Frontal cortex (tissue), 4 donors: ENCODE measurements at places on chromosomes 11 and 22.

DNA sequence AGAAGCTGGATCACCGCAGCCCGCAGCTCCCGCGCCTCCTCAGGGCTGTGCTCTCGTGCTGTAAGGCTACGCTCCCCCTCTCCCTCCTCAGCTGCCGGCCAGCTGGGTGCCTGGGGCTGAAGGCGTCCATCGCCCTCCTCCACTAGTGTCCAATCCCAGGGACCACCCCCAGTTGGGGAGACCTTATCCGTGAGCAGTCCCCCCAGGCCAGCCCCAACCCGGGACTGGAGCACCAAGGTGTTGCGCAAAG, 1.2 kb downstream of the AP5B1 start:
- DNase-seq, result no peak

DNA sequence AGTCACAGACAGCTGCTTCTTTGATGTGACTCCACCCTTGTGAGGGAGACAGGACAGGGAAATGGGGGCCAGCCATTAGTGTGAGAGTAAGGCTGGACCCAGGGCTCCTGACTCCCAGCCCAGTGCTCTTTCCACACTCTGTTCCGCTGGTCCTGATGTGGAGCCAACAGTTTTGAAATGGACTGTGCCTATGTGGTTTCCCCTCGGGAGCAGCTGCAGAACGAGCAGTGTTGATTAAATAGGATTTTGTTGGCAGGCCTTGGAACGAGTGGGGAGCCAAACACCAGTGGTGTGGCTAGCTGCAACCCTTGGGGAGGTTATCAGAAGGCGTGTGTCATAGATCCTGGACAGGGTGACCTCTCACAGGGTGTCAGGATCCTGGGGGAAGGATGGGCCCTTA, 66.5 kb upstream of the AMPD3 start:
- no peak for DNase-seq

- no peak for DNase-seq
Measured at GRCh38 chr11:28383456-28383855, 275.3 kb downstream of the METTL15 start.

DNA sequence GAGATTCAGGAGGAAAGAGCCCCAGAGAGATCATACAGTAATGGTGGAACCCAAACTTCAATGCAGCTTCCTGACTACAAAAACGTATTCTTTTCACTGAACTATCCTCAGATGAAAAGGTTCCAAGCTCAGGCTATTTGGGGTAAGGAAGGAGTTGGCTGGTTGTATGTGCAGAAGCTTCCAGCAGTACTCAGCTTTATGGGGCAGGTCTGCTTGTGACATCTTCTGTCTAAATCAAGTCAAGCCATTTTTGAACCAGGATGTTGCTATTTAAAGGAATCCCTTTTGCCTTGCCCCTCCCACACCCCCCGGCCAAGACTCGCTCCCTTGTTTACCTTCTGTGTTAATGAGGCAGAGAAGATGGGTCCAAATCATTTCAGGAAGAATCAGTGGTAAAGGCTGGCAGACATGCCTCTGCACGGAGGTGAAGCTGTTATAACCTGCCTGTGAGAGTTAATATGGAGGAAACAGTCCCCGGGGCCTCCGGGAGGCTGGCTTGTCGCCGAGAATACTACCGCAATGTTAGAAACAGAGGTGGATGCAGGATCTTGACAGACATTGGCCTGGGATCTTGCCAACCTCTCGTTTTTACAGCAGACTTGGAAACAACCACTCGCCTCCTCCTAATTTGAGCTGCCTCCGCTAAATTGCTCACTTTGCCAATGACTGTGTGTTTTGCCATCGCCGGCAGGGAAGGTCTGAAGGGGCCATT, 45.4 kb downstream of the TIMP3 start:
- DNase-seq, result no peak

DNA sequence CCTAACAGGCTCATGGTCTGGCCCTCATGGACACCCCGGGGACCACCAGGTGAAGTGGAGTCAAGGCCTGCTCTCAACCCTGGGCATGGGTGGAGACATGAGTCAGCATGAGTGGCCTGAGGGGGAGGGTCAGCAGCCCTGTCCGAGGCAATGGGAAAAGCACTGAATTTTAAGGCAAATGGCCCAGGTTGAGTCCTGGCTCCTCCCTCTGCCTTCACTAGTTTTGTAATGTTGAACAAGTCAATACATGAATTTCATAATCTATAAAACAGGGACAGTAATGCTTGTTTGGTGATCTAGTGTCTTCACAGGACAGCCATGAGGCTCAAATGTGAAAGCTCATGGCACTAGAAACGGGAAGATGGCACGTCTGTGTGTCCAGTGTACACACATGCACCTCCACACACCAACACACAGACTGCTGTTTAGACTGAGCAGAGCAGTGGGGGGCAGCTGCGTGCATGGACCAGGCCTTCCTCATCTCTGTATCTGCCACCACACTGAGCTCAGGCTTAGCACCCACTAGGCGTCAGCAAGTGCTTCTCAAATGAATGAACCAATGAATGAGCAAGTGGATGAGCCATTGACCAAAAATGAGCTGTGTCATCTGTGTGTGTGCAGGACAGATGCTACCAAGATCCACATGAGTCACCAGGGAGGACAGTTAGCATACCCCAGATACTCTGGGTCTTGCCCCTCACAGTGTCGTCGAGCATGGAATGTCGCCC, 63.4 kb downstream of the NRXN2 start:
- DNase-seq, result no peak

- no peak for DNase-seq
Measured at GRCh38 chr22:17205432-17205831, 13.8 kb downstream of the ADA2 start.

DNA sequence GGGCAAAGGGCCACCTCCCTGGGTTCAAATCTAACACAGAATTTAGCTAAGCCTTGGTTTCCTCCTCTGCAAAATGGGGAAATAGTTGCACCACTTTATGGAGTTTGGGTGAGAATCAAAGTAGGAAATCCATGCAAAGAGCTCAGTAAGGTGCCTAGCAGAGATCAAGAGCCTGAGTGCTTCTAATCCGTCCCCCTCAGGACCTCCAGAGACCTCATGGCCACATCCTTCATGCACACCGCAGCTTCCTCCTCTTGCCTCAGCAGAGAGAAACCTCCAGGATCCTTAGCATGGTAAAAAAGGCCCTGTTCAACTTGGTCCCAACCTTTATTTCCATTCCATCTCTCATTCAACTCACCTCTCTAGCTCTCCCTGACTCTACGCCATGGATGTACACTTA, 37.8 kb upstream of the NAV2 start:
- DNase-seq, result no peak

DNA sequence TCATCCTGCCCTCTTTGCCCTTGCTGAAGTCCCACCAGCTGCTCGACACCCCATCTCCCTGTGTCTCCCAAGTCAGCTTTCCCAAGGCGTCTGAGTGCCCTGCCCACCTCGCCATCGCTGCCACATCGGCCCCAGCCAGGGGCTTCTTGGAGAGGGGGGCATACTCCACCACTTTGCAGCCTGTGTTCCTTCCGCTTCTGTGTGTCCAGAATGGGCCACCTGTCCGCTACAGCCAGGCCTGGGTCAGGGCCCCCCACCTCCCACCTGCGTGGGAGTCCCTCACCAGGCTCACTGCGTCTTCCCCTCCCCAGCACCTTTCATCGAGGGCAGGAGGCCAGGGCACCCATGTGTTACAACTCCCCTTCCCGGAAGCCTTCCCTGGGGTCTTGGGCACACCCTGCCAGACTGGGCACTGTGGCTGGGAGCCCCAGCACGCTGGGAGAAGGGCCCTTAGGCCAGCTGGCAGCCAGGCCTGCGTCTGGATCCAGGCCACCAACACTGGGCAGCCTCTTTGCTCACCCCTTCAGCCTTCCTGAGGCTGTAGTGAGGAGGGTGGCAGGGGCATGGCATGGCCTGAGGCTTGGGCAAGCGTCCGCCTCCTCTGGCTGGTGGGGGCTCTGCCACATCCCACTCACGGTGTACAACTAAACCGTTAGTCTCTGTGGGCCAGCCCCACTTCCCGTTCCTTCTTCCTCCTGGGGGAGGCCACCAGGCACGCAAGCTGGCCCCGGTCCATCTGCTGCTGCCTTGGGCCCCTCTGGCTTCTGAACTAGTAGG, 13.4 kb downstream of the CPT1A start:
- DNase-seq, result no peak

DNA sequence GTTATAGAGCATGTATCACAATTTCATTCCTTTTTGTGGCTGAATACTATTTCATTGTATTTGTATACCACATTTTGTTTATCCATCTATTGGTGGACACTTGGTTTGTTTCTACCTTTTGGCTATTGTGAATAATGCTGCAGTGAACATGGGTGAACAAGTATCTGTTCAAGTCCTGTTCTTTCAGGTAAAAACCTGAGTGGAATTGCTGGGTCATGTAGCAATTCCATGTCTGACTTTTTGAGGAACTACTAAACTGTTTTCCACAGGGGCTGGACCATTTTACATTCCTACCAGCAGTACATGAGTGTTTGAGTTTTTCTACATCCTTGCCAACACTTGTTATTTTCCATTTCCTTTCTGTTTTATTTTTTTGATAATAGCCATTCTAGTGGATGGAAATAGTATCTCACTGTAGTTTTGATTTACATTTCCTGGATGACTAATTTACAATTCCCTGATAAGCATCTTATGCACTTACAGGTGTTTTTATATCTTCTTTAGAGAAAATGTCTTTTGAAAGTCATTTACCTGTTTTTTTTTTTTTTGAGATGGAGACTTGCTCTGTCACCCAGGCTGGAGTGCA, 12.2 kb downstream of the CABIN1 start:
- DNase-seq, result no peak

- DNase-seq, result no peak
Measured at GRCh38 chr11:117936973-117937372, 7.8 kb upstream of the TMPRSS13 start.

DNA sequence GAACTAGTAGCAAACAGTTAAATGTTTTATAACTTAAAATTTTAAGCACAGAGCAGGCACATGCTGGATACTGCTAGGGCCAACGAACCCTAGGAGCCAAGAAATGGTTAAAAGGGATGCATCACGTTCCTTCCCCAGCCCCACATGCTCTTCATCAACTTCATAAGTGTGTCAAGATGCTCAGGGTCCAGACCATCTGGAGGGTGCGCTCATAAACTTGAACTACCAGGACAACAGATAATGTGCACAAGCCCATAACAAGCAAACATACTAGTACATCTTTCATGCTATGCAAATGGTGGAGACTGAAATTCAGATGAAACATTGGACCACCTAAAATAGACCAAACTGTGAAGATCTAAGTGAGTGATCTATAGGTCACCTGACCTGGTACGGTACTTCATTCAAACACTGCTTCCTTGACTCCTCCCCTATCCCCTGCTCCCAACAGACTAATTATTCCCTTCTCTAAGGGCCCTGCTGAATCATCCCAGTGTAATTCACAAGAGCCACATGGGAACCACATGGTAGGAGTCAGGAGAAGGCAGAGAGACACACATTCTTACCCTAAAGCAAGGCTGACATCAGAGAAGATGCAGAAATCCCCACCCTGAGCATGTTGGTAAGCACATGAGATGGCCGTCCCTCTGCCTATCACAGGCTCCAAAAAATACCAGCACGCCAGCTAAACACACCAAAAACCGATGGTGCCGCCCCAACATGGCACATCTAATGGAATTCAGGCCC, 83.9 kb downstream of the ETS1 start:
- no peak for DNase-seq

DNA sequence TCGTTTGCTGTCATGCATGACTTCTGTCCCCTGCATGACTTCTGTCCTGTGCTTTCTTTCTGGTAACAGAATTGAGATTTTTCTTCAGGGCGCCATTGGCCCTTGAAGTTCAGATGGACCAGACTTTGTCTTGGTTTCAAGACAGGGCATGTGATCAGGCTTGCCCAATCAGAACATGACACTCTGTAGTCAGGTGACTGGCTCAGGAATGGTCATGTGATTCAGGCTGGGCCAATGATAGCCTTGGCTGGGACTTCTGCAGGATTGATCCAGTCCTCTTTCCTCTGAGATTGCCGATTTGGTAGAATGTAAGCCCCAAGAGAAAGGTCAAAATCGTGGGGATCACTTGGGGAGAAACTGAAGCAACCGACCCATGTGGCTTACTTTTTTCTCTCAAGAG, 90.5 kb upstream of the ALX4 start:
- no peak for DNase-seq

DNA sequence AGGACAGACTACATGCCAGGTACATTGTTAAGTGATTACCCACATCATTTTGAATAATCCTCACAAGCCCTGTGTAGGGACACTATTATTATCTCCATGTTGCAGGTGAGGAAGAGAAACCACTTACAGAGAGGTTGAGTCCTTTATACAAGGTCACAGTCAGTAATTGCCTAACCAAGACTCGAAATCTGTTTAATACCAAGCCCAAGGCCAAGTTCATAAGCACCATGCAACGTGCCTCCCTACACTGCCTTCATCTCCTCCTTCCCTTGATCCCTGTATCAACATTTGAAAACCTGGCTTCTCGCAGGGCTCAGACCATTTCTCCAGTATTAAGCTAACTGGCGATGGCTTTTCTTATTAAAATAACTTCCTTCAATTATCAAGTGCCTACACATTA, 41.7 kb upstream of the SEZ6L start:
- DNase-seq, result no peak

- DNase-seq, result no peak
Measured at GRCh38 chr22:44623771-44624510, 78.1 kb upstream of the PRR5 start.

DNA sequence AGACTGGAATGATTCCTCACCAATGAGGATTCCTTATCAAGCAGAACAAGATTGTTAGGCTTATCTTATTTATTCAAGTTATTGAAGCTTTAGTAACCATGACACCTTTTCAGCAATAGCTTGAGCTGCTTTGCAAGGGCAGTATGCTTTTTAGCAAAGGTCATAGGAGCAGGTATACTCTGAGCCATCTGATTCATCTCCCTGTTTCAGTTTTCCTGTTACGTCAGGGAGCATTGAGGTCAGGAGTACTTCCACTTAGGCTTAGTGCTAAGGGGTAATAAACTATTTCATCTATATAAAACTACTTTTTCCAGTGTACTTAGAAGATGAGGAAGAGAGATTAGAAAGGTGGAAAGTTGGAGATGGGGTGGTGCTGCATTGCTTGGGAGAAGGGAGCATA, 17.7 kb upstream of the ANKRD42 start:
- no peak for DNase-seq

- no peak for DNase-seq
Measured at GRCh38 chr11:11498195-11498594, 123.6 kb downstream of the GALNT18 start.

DNA sequence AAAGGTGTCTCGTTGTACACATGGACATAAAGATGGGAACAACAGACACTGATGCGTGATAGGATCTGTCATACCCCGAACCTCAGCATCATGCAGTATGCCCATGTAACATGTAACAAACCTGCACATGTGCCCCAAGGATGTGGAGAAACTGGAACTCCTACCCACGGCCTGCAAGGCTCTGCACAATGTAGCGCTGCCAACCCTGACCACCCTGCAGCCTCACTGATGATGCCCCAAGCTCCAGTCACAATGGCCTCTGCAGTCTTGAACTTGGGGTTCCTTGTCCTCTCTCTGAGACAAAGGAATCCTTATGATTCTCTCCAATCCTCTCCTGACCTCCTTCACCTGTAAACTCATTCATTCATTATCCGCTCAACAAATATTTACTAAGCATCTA, 14.2 kb downstream of the LMO1 start:
- no peak for DNase-seq

- DNase-seq, result no peak
Measured at GRCh38 chr11:117097014-117097388, 1.2 kb downstream of the SIK3 start.
